ENCODE measurements at places on chromosomes 6 and 20.
A peak's percentile ranks its signal among the peaks of the same experiment; 100 is the strongest.

GRCh38 chr6:130202782-130203181 is 20.0 kb downstream of the SAMD3 start:
- DNase-seq, result no peak

- peak; percentile 98 for DNase-seq
Measured at GRCh38 chr20:347640-348484, 951 bp downstream of the NRSN2 start.

DNA sequence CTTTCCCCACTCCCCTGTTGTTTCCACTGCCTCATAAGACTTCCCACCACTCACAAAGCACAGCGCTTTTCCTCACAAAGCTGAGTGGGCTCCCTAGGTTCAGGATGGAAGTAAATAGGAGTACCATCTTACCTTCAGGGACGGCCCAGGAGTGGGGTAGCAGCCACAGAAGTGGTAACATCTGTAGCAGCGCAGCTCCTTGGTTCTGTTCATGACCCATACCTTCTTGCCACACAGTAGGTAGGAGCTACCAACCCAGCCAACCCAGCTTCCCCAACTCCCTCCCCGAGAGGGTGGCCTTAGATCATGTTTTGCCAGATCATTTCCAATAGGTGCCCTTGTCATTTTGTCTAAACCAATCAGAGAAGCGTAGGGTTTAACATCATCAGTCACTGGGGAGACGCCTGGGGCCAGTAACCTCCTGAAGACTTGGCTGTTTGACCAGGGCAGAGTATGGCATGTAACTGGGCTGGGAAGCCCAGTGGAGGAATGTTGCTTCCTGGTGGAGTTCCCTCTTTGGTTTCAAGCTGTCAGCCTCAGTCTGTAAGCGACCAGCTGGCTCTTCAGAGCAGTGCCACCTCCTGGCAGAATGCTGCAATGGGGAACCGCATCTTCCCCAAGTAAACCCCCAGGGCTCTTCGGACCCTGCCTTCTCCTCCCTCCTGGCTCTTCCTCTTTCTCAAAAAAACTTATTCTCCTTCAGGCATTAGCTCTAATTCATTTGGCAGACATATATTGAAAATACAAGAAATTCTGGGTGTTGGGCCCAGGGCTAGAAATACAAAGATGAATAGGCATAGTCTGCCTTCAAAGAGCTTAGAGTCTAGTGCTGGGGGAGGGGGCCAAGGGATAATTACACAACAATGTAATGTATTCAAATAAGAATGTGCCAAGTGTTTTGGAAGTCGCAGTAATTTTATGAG is at the start of gene HLA-DMA:
HLA-DMA (minus strand) TSS at position 281 of the 923 bp plus-strand sequence; CDS start at position 220, 61 bp downstream.
- DNase-seq, result peak; percentile 61

DNA sequence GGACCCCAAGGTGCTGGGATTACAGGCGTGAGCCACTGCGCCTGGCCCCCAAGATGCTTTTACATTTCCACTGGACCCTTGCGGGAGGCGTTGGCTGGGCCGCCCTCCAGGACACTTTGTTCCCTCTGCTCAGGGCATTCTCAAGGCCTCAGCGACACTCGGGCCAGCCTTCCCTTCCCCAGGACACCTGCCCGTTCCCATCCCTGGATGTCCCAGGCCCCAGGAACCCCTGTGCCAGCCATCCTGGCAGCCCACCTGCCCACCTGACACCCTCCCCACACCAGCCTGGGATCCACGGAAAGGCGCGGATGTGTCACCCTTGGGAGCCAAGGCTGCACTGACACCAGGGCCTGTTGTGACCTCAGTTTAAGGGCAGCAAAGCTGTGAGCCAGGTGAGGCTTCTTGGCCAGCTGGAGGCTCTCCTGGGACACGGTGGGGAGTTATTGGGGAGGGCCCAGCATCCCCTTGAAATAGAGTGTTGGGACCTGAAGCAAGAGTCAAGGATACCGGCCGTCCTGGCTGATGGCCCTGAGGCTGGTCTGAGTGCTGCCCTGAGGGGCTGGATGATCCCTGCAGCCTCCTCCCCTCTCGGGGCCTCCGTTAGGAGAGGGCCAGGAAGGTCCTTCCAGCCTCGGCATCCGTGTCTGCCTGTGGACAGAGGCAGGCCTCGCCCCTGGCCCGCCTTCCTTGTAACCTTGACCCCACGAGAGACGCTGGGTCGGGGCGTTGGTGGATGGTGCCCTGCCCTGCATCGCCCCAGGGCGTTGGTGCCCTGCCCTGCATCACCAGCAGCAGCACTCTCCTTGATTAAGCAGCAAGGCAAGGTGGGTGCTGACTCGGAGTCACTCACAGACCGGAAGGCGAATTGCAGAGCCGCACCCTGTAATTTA is 84.2 kb upstream of the BHLHE23 start:
- no peak for DNase-seq

- DNase-seq, result no peak
Measured at GRCh38 chr20:7214081-7214740, 446.7 kb downstream of the BMP2 start.

- DNase-seq, result peak; percentile 8
Measured at GRCh38 chr20:22248051-22248667, 336.2 kb downstream of the FOXA2 start.
